Bronchus fibroblast of lung (primary cell): ENCODE measurements at places on chromosomes 4 and X. TPM values are rescaled to one million over a fixed set of nuclear protein-coding genes. Genes with fewer than 3 reads are reported as not detected.

SPANXC gene
- total RNA-seq: not detected in 2 replicates

RNF128 gene
- 0.17 and 0.45 TPM in 2 replicates for total RNA-seq

RAB9A gene
- total RNA-seq: 19.2 and 21.6 TPM in 2 replicates

ZNF275 gene
- 4.8 and 4.9 TPM in 2 replicates for total RNA-seq
